Hematopoietic multipotent progenitor cell treated with erythropoietin and hydrocortisone succinate and interleukin-3 and kit ligand, for 4 days (in vitro differentiated cells): ENCODE measurements at places on chromosomes 4 and X.

DNA sequence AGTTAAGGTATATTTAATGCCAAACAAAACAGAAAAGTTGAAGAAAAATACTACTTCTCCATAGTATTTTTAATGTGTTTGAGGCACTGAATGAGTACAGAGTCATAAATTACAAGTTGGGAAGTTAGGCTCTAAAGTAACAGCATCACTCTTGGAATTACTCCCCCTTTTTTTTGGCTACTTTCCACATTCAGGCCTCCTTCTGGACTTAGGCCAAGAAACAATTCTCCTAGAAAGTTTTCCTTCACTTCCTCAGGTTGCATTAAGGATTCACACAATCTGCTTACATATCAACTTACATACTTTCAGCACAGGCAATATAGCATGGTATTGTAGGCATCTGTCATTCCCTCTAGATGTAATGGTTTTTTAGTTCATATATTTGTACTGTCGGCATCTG is 52.1 kb downstream of the TMEM165 start:
- DNase-seq, result no peak

DNA sequence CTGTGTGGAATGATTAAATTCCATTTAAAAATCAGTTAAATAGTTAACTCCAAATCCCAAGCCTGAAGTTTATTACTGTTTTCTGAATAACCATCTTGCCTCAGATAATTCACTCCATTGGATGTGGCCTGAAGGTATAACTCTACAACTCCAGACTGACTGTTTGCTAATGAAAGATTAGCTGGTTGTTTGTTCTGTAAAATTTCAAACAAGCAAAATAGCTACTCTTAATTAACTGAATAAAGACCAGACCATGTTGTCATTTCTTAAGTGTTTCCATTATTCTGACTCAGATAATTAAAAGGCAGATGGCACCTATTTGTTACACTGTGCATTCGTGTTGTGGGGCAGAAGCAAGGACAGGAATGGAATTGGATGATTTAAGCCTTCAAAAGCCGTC is 78.5 kb upstream of the DDIT4L start:
- no peak for DNase-seq

GRCh38 chr4:2044119-2044485 is 15.0 kb upstream of the NAT8L start:
- DNase-seq, result no peak

DNA sequence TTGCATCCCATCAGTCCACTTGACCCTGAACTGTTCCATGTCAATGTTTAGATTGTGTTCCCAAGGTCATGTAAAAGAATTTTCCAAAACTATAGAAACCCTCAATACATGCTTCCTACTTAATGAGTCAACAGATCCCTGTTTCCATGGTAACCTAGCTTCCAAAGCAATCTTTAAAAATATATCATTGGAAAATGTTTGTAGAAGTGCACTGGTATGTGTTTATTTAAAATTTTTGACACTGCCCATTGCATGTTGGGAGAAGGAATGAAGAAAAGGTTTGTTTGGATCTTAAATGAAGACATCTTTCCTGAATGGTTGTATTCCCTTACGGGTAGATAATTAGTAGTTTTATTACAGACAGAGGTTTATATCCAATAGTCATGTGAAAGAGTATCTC is 345.3 kb downstream of the GABRG1 start:
- DNase-seq, result no peak
